ENCODE measurements at places on chromosomes 13 and 19.

DNA sequence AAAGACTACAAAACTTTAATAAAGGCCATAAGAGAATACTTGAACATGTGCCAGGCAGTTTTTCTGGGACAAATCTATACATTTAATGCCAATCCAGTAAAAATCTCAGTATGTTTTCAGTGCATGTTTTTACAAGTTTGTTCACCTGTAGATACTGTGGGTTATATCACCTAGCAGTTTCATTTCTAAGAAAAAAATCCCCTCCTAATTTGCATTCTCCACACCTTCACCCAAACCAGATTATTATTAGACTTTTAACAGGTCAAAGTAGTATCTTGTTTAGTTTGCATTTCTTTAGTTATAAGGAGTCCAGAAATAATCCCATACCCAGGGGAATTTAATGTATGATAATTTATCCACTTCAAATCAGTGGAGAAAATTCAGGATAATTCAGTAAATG, 17.0 kb upstream of the LPAR6 start:
- no peak for DNase-seq

DNA sequence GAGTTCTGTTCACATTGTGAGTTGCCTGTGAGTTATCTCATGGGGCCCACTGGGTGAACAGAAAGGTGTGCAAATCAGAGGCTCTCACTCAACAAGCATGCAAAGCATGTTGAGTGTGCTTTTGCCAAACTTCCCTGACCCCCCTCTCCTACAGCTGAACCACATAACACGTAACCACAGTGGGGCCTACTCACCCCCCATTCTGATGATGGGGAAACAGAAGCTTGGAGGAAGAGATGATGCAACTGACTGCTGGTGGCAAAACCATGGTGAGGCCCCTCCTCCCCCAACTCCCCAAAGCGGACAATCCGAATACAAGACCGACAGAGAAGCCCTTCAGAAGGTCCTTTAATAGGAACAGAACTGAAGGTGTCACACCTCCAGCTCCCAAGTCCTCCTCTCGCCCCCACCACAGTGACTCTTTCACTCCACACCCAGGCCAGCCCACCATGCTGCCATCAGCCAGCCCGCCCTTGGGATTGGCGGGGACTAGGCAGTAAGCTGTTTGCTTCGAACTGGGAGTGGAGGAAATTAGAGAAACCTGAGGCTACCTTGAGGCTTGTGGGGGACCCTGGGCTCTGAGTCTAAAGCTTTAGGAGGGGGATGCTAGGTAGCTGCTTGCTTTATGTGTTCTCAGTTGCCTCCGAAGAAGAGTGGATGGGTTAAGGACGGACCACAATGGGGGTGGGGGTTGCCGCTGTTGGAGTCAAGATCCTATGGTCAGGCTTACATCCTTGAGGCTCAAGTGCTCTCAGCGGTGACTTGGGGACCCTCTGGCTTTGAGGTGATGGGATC, 3.8 kb downstream of the ZNF784 start:
- no peak for DNase-seq

GRCh38 chr19:48963371-48964204, 1.5 kb upstream of the FTL start:
- DNase-seq = peak; percentile 98

GRCh38 chr13:43347877-43348276, 324.5 kb downstream of the DNAJC15 start:
- no peak for DNase-seq

DNA sequence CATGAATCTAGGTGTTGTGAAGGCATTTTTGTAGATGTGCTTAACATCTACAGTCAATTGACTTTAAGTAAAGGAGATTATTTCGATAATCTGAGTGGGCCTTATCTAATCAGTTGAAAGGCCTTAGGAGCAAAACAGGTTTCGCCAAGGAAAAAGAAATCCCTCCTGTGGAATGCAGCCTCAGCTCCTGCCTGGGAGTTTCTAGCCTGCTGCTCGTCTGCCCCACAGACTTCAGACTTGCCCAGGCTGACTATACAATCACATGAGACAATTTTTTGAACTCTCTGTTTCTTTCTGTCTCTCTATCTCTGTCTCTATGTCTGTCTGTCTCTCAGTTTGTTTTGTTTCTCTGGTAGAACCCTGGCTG, 312.5 kb downstream of the OLFM4 start:
- DNase-seq = no peak

- no peak for DNase-seq
Observed at GRCh38 chr19:51164215-51164614, 22.1 kb downstream of the SIGLEC7 start.

- DNase-seq = no peak
Observed at GRCh38 chr19:34818270-34818669, 45.3 kb upstream of the ZNF599 start.

DNA sequence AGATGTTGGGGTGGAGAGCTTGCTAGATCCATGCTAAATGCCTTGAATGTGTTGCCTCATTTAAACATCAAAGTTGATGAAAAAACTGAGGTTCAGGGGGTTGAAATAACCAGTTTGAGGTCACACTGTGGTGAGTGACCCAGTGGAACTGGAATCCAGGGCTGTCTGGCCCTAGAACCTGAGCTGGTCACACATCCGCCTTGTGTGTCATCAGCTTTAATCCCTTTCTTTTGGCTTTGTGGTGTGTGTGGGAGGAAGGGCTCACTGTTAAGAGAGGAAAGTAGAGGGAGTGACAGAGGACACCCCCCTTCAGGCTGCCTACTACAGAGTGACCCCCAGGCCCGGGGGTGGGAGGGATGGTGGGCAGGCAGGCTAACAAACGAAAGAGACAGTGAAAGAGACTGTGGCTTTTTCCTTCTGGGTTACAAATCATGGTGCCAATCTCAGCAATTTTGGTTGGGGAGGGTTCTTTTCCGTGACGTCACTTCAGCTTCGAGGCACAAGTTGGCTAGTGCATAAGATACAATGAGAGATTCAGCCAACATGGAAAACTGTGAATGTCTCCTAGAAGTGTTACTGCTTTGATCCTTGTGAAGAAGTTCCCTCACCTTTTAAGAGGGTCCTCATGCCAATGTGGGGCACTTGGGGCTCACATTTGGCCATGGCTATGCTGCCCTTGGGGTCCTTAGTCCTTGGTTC, 164.9 kb downstream of the DLEU7 start:
- no peak for DNase-seq

DNA sequence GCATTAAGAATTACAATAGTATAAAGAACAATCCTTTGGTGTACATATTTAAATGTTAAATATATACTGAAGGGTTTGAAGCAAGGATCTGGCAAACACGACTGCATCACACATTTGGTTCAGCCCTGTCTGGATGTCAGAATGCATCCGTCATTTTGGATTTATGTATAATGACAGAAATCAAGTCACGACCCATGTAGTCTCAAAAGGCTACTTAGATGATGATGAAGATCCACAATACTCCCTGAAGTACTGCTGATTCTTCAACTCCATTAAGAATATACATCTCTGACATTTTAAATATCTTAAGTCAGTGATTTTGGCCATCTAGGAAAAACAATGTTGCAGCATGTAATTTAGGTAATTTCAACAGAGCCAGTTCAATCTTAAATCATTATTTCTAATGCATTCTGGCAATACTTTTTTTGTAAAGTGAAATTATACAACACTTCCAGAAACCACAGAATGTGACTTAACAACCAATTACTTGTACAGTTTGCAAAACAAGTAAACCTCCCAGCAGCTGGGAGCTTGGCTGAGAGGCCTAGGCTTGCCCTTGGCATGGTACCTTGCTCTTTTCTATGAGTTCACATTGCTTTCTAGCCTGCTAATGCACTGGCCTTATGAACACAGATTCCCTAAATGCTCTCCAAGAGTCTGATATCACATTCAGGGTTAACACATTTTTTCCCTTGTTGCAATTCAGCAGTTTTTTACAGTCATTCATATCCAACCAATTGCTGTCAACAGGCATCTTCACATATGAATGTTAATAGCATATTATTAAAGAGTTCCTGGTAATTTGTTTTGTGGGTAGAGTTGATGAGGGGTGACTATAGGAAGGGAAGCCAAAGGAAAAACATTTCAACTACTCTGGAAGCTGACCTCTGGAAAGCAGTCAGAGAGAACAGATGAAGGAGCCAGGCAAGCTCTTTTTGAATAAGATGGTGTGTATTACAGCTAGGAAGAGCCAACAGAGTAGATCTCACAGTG, 175.2 kb downstream of the ENOX1 start:
- DNase-seq = no peak

Measured in erythroblast (primary cell).